Kidney epithelial cell (primary cell): ENCODE measurements at places on chromosomes 2 and 18. TPM values are rescaled to one million over a fixed set of nuclear protein-coding genes. Genes with fewer than 3 reads are reported as not detected.

The MYL1 gene
- not detected in 2 replicates for total RNA-seq

- no peak for DNase-seq
Observed at GRCh38 chr2:175431101-175431946, 249.8 kb upstream of the ATP5MC3 start.

DNA sequence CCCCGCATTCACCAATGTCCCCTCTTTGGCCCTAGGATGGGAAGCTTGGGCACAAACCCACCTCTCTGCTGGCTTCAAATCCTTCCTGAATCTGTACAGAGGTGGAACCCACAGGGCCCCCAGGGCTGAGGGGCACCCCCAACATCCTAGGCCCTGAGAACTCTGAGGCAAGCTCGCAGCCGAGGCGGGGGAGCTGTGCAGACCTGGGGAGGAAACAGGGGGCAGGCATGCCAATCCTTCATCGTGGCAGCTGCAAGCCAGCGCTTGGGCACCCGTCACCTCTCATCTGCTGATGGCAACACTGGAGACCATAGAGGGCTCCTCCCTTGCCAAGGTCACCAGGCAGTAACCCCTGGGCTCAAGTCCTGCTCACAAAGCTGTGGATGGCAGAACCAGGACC, 10.8 kb downstream of the ECEL1 start:
- no peak for DNase-seq

- DNase-seq = no peak
Observed at GRCh38 chr2:19868224-19868623, 33.6 kb downstream of the TTC32 start.

GRCh38 chr2:12856934-12857601, 140.3 kb downstream of the TRIB2 start:
- peak; percentile 34 for DNase-seq

DNA sequence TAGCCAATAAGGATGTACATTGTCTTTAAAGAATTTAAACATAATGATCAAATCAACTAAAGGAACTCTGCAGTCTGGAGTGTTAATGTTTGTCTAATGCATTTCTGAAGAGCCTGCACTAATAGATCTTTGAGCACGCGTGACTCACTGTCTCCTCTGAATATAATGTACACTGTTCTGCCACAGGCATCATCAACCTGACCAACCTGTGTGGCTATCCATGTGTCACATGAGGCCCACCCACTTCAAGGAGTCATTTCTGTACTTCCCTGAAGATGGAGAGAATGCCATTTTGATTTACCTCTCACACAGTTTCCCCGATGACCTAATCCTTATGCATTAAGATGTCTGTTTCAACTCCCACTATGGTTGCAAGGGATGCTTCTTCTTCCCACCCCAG, 434.0 kb upstream of the SPHKAP start:
- peak; percentile 16 for DNase-seq

GRCh38 chr2:62800618-62801017, 95.1 kb downstream of the EHBP1 start:
- no peak for DNase-seq
